Urinary bladder (tissue), 4 donors: ENCODE measurements at places on chromosomes 4 and X. TPM values are rescaled to one million over a fixed set of nuclear protein-coding genes. Genes with fewer than 3 reads are reported as not detected.

- no peak for DNase-seq
Observed at GRCh38 chr4:15161439-15161838, 159.2 kb downstream of the CPEB2 start.

CT45A2 gene
- polyA plus RNA-seq, result not detected

GRCh38 chrX:136531951-136532350, at the start of gene VGLL1:
TSS of gene VGLL1 (plus strand) at chrX:136532215. CDS start at chrX:136536021, 3,806 bp downstream.
- peak; percentile 26 for DNase-seq

GLRA2 gene
- not detected for polyA plus RNA-seq

DNA sequence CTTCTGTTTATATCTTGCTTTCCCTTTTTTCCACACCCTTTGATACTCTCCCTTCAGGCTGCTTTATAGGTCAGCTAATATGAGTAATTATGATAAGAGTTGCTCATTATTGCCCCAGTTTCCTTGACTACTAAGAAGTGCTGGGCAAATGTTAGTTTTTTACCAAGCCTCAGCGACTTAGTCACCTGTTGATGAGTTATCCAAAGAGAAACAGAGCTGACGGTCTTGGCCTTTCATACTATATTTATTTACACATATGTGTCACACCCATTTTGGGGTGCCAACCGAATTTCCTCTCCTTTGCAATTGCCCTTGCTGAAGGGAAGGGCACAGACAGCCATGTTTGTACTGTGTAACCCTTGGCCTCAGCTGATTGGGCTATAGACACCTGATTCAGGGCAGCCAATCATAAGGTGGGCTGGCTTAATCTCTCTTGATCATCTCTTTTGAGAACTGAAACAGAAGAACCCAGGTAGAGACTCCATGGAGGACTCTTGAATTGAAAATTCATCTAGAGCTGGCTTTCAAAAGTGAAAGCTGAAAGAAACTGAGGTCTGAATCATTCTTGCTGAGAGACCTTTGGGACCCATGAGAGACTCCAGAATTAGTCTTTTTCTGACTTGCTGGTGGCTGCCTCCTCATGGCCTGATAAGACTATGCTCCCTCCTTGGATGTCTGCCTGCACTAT, 111.7 kb upstream of the RPS6KA3 start:
- DNase-seq, result no peak

NMU gene
- polyA plus RNA-seq, result 0.15 TPM

TMEM255A gene
- polyA plus RNA-seq, result 3.2 TPM
